Fibroblast of gingiva (primary cell): ENCODE measurements at places on chromosomes 6 and 20.

- DNase-seq = no peak
Measured at GRCh38 chr20:52217689-52218395, 26.3 kb upstream of the ZFP64 start.

DNA sequence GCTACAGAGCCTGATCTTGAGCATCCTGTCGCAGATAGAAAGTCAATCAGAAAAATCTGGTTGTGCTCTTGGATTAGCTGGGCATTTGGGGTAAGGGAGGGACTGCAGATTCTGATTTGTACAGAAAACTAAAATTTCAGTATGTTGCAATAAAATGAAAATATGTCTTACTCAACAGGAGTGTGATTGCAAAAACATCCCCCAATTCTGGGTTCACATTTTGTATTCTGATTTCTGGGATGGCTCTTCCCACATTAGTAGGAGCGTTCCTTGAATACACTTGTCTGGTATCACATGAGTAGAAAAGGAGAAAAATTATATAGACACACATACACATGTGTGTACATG is 40.5 kb downstream of the PANK2 start:
- peak; percentile 65 for DNase-seq

GRCh38 chr20:5220321-5221060 is 93.7 kb downstream of the CDS2 start:
- peak; percentile 23 for DNase-seq

- DNase-seq = no peak
Measured at GRCh38 chr6:8674126-8674525, 238.8 kb upstream of the SLC35B3 start.

GRCh38 chr6:143166247-143166695 is 105.6 kb downstream of the AIG1 start:
- no peak for DNase-seq
